ENCODE measurements at places on chromosomes 3 and 15.

DNA sequence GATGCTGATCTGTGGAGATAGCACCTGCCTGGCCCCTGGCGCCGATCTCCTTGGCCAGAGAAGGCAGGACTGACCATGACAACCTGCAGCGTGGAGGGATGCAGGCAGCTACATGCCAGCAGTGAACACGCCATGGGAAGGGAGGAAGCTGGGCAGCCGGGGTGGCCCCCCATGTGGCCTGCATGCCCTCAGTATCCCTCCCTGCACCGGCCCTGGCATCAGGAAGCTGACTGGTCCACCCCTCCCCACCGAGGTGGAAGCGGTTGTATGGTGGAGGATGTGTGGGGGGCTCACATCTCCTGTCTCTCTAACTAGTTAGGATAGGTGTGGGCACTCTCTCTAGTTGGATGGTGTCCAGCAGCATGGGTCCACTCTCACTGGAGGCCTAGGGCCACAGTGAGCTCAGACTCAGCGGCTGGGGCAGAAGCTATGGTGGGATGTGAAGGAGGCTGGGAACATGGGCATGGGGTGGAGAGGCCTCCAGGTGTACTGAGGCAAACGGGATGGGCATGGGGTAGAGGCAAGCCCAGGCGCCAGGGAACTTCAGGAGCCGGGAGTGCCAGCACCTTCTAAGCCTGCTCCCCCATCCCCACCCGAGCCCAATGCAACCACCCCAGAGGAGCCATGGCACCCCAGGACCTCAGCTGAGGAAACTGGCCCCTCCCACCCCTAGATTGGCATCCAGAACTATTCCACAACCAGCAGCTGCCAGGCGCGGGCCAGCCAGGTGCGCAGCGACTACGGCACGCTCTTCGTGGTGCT is 1.8 kb upstream of the ABTB1 start:
- peak; percentile 42 for DNase-seq

DNA sequence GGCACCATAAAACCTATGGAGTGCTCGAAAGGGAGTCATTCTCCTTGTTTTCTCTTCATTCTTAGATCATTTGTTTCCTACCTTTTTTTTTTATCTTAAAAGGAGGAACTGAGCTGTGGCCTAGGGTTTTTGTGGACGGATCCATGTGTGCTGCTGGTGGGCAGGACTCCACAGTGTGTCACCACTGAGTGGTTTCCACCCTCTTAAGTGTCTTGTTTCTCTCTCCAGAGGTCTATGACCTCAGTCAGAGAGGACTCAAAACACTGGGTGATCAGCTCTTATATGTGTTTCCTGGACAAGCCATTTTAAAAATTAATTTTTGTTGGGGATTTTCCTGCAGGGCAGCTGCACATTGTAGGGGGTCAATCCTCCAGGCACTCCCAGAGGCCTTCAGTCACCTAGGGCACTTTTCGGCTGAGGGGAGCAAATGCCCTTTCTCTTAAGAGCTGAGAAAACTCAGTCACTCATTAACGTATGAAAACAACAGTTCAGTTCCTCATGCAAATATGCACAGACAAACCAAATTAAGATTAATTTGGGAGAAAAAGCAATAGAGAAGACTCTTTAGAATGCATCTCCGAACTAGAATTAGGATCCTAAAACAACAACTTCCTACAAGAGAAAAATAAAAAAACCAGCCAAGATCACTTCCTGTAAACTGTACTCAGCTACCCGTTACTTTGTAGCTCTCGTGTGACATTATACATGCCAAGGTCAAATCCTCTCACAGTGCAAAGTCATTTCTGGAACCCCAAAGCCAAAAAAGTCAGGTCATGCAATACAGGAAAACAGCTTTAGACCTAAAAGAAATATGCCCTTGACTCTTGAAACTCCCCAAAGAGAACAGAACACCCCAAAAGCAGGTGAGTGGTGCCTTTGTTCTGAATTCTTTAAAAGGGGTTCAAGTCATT is 27.6 kb upstream of the FAM3D start:
- no peak for DNase-seq

GRCh38 chr15:49110158-49110944 is 45.0 kb downstream of the COPS2 start:
- DNase-seq: no peak

DNA sequence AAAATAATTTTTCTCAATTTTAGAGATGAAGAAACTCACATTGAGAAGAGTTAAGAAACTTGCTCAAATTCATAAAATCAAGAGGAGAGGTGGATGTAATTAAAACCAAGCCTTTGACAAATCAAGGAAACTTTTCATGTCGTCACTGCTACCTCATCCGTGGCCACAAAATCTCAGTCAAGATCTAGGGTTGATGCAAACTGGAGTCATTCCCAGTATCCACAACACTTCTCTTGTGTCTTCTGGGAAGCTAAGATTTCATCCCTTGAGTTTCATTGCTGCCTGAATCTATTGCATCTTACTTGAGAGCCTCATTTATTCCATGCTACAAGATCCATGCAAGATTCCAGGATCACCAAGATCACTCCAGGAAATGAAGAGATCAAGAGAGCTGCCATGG is 5.4 kb upstream of the FBN1 start:
- no peak for DNase-seq

GRCh38 chr3:32399030-32399620 is 7.5 kb downstream of the CMTM7 start:
- no peak for DNase-seq

- no peak for DNase-seq
Measured at GRCh38 chr3:29924783-29925561, 644.1 kb downstream of the RBMS3 start.

DNA sequence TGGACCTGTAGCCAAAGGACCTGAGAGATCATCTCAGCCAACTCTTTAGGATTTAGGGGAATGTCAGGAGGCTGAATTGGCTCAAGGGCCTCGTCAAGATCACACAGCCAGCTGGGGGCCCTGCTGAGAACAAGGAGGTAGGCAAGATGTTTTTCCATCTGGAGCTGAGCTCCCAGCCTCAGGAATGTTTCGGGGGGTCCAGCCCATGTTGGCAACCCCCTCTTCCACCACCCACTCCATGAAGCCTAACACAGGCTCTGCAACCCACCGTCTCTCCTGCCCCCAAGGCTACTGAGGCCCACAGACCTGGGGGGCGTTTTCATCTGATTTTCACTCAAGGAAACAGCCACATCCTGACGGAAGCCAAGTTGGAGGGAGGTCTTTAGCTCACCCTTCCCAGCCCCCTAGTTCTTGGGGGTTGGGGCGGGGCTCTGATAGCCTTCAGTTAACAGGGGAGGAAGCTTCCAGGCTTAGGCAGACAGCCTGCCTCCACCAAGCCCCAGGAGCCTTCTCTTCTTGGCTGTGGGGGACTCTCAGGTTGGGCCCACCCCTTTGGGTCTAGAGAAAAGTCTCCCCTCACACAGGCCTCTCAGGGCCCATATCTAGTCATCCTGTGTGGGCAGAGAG is 48.8 kb downstream of the EPHB3 start:
- DNase-seq: no peak

- no peak for DNase-seq
Measured at GRCh38 chr3:30502051-30502741, 104.2 kb upstream of the TGFBR2 start.

GRCh38 chr3:17399586-17399985 is 342.8 kb downstream of the TBC1D5 start:
- no peak for DNase-seq

- DNase-seq: peak; percentile 91
Measured at GRCh38 chr3:125128861-125129501, 73.2 kb upstream of the HEG1 start.

- DNase-seq: no peak
Measured at GRCh38 chr3:122586098-122586497, 8.6 kb downstream of the PARP15 start.

DNA sequence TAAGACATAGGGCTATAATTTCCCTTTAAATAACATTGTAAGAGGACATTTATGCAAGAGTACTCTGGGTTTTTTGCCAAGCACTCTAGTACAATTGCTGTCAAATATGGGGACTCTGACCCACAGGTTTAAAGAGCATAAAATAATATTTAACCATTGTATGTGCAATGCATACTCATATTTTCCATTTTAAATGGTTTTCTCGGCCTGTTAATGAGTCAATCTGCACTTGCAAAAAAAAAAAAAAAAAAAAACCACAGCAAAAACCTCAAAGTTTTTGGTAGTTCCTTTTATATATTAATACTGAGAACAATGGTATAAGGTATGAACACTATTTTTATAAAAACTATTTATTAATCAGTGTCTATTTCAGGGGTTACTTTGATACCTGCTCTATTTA is 304.0 kb upstream of the CBLB start:
- no peak for DNase-seq

DNA sequence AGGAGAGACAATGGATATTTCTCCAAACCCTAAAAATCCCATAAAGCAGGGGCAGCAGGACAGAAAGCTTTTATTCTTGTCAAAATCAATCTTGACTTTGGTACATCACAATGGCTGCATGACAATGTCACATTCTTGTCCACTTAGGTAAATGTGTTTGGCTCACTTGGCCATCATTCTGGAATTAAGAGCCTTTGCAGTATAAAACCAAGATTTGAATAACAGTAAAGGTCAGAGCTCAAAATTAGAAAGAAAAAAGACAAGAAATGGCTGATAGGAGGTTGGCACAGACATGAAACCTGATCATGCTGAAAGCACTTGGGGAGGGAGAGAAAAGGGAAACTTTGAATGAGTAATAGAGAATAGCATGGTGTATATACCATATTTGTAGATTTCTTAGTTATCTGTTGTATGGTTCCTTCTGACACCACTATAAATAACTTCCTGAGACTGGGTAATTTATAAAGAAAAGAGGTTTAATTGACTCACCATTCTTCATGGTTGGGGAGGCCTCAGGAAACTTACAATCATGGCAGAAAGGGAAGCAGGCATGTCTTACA is 158.5 kb upstream of the SGO1 start:
- DNase-seq: no peak

GRCh38 chr3:49609815-49610214 is 55.5 kb downstream of the BSN start:
- DNase-seq: no peak

DNA sequence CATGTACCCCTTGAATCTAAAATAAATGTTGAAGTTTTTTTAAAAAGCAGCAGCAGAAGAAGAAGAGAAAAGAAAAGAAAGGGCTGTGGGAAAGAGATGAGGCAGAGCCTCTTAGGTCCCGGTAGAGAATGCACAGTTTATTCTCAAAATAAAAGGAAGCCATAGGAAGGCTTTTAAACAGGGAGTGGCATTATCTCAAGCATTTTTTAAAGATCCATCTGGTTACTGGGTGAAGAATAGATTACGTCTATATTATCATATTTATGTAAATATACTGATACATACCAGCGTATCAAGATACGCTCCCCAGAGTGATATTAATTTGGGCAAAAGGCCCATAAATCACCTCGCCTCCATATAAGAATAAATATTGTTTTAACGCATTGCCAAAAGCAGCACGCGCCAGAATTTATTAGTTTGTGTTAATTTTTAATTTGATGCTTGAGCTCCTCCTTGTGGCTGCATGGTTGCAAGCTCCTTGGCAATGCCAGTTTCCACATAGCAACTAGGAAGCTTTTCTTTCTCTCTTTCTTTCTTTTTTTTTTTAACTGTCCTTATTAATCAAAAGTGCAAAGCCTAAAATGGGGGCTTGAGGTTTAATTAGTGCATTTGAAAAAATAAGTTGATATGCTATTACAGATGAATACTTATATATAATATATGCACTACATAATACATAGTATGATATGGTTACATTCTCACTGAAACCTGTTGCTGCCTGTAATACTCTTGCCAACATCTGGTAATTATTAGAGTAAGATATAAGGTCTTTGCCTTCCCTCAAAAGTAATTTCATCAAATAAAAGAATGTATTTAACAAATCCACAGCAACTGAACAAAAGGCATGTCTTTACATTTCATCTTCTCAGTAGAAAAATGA is 242.8 kb upstream of the UBE2E2 start:
- no peak for DNase-seq

DNA sequence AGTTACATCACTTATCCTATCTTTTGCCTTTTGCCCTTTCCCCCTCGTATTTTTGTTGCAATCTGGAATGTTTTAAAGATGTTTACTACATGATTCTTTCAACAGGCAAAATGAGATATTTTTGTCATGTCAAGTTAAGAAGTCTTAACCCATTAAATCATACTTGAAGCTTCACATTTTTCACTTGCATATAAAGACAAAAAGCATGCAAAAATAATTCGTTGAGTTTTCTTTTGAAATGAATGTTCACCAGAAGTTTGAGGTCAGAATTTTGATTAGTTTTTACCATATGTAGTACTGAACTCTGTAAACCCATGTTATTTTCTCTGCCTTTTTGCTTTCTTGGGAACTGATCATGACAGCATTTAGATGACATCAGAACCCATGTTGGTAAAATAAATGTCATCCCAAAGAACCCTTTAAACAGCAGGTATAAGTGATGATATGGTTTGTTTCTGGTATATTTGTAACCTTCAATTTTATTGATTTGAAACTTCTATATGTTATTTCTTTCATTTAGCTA is 188.5 kb downstream of the GHSR start:
- DNase-seq: no peak

DNA sequence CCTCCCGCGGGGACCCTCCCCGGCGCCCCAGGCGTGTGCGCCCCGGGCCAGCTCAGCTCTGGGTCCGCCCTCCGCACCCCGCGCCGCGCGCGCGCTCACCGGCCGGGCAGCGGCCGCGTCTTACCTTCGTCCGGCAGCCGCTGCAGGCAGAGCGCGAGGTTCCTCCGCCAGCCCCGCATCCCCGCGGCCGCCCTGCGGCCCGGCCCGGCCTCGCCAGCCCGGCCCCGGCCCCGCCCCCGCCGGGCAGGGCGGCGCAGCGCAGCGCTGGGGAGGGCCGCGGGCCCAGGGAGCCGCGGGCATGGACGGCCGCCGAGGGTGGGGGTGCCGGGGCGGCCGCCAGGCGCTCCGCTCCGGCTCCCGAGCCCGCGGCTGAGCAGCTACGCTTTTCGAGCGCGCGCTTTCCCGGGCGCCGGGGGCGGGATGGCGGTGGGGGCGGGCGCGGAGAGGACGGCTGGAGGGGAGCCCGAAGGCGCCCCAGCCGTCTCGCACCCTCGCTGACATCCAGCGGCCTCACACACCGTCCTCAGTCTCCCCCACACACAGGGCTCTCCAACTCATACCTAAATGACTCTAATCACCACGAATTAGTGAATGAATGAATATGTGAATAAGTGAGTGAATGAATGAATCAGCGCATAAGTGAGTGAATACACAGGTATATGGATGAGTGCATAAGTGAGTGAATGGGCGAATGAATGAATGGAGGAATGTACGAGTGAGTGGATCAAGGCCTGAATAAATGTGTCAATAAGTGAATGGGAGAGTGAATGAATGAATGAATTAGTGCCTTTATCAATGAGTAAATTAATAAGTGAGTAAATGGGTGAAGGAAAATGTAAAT is 48.5 kb upstream of the CCDC174 start:
- DNase-seq: peak; percentile 69

- DNase-seq: no peak
Measured at GRCh38 chr3:190169243-190169642, 48.5 kb upstream of the P3H2 start.

GRCh38 chr15:33146051-33146450 is 48.5 kb downstream of the FMN1 start:
- DNase-seq: no peak

DNA sequence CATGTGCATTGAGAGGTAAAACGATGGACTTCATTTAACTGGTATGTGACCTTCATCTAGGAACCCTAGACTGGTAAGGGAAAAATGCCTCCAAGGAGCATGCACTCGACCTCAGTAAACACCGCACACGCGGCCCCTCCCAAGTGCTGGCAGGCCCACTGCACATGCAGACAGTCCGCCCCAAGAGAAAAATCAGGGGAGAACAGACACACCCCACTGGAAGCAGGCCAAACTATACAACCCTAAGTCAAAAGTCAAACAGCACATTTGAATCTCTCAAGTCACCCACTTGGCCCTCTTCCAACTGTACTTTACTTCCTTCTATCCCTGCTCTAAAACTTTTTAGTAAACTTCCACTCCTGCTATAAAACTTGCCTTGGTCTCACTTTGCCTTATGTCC is 250.1 kb upstream of the HES1 start:
- DNase-seq: no peak
